GM23248 (cell line): ENCODE measurements at places on chromosomes 13 and 19. TPM values are rescaled to one million over a fixed set of nuclear protein-coding genes. Genes with fewer than 3 reads are reported as not detected.

The GJA3 gene
- total RNA-seq, result 5.5 and 5.8 TPM in 2 replicates

The ERICH6B gene
- total RNA-seq, result not detected in 2 replicates

The PNMA8A gene
- 0.76 and 0.89 TPM in 2 replicates for total RNA-seq

The CEBPA gene
- total RNA-seq, result 0.22 and 0.63 TPM in 2 replicates

The MYO1F gene
- 0.54 and 9.0 TPM in 2 replicates for total RNA-seq

DNA sequence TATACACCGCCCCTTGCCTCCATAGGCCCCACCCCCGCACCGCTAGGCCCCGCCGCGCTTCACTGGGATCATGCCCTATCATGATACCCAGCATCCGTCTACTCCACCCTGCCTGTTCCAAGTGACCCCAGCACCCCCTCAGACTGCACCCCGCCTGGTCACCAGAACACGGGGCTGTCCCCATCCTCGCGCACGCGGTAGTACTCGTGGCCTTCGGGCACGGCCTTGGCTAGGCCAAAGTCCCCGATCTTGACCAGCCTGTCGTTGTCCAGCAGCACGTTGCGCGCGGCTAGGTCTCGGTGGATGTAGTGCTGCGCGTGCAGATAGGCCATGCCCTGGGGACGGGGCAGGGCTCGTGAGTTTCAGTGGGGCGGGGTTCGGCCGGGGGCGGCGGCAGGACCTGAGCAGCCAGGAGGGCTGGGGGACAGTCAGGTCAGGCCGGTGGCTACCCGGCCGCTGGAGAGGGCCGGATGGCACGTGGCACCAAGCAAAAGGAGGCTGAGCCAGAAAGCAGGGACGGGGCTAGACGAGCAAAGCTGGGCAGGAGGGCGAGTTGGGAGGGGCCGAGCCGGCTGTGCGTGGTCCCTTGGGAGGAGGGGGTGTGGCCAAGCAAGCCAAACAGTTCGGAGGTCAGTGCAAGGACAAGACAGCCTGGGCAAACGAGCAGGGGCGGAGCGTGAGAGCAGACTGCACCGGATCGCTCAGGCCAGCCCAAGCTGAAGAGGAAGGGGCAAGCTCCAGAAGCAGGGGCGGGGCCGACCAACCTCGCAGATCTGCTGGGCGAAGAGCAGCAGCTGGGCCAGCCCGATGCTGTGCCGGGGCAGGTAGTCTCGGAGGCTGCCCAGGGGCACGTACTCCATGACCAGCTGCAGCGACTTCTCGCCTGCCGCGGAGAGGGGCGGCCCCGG lies 13.6 kb upstream of the ICAM3 start:
- H3K36me3 ChIP-seq, result peaks cover 10% of the 10 kb centered on the region; the same call in 1 of the 2 replicates
- H3K4me3 ChIP-seq, result no peak overlapping the region
- no peaks in the 10 kb centered on the region for H3K27me3 ChIP-seq
- H3K4me1 ChIP-seq, result no peaks in the 10 kb centered on the region
- no peak for DNase-seq
